CD4-positive, alpha-beta T cell treated with Interleukin-12 subunit alpha and Interleukin-12 subunit beta, for 1 hour (primary cell): ENCODE measurements at places on chromosomes 5 and 9.

DNA sequence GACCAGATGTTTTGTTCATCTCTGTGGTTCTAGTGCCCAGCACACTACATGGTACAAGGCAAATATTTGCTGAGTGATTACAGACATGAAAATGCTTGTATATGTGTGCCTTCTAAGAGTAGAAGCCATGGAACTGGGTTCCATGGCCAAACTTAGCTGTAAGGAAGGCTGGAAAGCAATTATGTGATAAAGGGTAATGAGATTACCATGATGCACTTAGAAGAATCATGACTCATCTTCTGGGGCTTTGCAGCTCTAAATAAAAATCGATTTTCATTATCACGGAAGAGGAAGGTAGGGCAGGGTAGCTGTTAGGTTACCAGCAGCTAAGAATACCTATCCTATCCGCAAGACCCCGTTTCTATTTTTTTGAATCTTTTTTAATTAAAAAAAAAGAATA lies 28.0 kb downstream of the RFK start:
- DNase-seq: no peak

DNA sequence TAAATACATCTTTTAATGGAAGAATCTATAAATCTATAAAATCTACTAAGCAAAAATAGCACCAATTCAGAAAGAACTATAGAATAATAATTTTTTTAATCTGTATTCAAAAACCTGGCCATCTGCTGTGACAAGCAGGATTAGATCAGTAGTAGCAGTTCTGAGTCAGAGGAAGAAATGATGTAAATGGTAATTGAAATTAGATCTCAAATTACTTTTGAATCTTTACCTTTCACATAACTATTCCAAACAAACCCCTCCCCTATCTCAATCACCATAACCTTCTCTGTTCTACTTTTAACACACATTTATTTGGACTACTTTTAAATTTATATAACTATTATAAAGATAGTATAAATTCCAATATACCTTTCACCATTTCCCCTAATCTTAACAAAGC lies 727.8 kb upstream of the FAM174A start:
- no peak for DNase-seq

GRCh38 chr5:58622936-58623871 lies 40.3 kb downstream of the RAB3C start:
- no peak for DNase-seq

- no peak for DNase-seq
These were observed 103.3 kb upstream of the LHFPL2 start for GRCh38 chr5:78751872-78752271.

GRCh38 chr5:156531199-156531598 lies 204.2 kb downstream of the SGCD start:
- DNase-seq: no peak

GRCh38 chr5:139124774-139125520 lies 73.2 kb downstream of the SIL1 start:
- no peak for DNase-seq

- DNase-seq: no peak
These were observed 48.4 kb downstream of the NDUFAF2 start for GRCh38 chr5:60993425-60993824.

- DNase-seq: no peak
These were observed 46.3 kb downstream of the FSTL4 start for GRCh38 chr5:133565993-133566392.

DNA sequence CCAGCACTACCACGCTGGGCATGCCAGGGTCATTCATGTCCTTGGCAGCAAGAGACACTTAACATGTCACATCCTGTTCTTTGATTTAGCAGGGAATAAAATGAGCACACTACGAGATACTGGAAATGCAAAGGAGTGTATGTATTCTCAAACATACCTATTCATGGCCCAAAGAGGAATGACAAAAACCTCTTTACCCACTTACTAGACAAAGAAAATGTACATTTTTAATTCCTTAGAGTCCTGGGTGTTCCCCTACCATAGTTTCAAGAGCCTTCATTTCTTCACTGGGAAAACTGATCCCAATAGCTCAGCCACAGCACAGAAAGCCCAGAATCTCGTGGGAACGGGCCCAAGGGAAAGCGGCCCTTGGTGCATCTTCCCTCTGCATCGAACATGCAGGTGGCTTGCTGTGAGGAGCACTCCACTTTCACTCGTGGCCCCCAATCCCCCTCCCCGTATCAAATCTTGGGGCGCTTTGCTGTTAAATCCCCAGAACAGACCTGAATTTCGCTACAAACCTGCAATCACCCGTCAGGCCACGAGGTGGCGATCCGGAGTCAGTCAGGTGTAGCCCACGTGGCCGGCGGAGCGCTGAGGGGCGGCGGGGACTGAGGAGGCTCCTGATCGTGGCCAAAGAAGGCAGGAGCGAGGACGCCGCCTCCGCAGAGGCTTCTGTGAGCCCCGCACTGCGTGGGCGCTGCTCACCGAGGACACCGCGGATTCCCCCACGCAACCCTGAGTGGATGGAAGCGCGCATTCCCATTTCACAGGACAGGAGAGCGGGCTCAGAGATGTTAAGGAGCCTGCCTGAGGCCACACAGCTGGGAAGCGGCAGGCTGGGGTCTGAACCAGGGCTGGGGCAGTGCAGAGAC lies 91.4 kb downstream of the LMX1B start:
- peak; percentile 87 for DNase-seq

DNA sequence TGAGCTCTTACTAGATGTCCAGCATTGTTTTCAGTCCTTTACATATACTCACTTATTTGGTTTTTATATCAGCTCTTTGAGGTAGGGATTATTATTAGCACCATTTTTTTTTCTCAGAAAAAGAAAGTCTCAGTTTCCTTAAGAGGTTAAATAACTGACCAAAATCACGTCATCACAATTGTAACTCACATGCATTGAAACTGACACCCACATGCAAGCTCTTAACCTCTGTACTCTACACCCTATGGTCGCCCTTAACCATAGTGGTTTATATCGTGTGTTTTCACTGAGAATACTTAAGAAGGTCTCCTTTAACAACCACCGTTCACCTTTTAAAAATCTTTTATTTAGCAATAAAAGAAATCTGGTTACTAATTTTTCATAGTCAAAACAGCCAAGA lies 61.0 kb downstream of the PRDM6 start:
- DNase-seq: no peak

GRCh38 chr9:89853161-89853560 lies 248.3 kb downstream of the GADD45G start:
- no peak for DNase-seq

GRCh38 chr5:88606173-88606572 lies 276.8 kb downstream of the MEF2C start:
- no peak for DNase-seq

GRCh38 chr5:149580808-149581191 lies 498 bp upstream of the ARHGEF37 start:
- DNase-seq: no peak

GRCh38 chr5:67934976-67935375 lies 280.6 kb upstream of the PIK3R1 start:
- DNase-seq: no peak

DNA sequence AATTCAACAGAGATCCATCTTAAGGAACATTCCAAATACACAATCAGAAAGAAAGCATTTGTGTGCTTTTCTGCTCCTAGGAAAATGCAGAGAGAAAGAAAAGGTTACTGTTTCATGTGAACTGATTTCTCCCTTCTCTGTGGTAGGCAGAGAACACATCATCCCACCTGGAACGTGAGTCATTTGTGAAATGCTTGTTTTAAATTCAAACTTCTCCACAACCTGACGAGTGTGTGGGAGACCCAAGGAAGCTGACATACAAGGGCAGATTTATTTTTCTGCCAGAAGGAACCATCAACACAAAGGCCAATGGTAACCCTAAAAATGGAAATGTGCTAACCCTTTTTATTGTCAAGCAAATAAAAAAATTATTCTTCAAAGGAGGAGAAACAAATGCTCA lies 156.4 kb downstream of the EFNA5 start:
- DNase-seq: no peak

DNA sequence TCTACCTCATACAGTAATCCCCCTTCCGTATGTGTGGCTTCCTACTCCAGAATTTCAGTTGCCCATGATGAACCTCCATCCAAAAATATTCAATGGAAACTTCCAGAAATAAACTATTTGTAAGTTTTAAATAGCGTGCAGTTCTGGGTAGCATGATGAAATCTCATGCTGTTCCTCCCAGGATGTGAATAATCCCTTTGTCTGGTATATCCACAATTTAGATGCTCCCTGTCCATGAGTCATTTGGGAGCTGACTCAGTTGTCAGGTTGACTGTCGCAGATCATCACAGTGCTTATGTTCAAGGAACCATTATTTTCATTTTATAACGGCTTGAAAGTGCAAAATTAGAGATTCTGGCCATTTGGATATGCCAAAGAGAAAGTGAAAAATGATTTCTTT lies 290.1 kb upstream of the CDH9 start:
- DNase-seq: no peak

DNA sequence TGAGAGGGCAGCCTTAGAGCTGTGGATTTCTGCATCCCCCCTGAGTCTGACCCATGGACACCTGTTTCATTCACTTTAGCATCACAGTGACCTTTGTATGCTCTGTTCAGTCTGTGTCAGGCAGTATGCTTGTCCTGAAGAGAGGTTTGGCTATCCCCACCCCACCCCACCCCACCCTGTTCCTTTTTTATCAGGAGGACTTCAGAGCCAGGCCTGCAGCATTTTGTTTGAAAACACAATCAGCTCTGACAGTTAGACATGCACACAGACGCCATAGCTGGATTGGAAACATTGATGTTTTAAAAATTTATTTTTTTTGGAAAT lies 142.2 kb downstream of the NTRK2 start:
- no peak for DNase-seq

- no peak for DNase-seq
These were observed 46.9 kb downstream of the SPEF2 start for GRCh38 chr5:35664584-35664983.

GRCh38 chr9:87792831-87793288 lies 66.9 kb downstream of the CTSL start:
- DNase-seq: peak; percentile 56

DNA sequence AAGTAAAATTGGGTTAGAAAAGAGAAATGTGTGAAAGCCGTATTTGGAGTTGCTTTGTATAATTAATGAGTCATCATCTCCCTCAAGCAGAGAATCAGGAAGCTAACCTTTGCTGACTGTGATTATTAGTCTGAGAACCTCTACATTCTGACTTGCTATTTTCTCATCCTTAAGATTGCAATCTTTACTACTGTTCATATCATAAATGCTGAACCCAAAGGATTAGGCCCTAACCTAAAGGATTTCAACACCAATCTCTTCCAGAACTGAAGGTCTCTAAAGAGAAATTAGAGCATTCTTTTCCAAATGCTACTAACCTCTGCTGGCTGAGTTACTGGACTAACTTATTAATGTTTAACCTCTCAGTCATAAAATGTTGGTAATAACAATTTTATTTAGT lies 538.1 kb upstream of the MEF2C start:
- DNase-seq: no peak

- peak; percentile 13 for DNase-seq
These were observed 515 bp upstream of the F2R start for GRCh38 chr5:76715486-76715735.

DNA sequence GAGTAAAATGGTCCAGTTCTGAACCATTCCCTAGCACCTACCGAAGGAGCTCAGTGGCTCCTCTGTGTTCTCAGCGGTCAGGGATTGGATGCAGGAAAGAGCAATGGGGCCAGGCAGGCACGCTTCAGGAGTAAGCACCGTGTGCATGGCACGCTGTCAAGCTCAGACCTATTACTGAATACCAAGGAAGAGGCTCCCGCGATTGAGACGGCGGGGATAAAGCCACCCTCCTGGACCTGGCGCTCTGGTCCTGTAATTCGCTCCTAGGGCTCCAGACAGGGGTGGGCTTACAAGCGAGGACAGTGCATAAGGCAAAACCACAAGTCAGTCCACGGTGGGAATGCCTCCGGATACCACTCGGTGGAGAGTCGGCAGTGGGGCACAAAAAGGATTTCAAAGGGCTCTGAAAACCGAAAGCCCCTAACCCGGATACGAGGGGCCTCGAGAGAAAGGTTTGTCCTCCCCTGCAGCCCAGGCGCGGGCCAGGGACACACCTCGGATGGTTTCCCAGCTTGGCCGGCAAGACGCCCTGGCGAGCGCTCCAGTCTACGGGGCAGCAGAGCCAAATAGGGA lies 988 bp downstream of the OXCT1 start:
- DNase-seq: no peak

DNA sequence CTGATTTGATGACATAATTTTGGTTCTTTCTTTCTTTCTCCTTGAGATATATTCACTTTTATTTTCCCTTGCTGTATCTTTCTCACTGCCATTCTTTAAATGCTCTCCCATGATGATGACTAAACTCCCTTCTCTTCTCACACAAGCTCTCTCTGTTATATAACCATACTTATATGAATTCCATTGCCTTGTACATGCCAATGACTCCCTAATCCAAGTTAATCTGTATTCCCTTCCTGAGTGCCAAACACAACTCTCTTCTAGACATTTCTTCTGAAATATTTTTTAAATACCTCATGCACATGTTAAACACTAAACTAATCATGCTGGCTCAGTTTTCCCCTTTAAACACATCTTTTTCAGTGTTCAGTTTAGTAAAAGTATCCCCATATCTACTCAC lies 62.2 kb upstream of the ST8SIA4 start:
- DNase-seq: no peak
